ENCODE measurements at places on chromosomes 1 and 21.

GRCh38 chr1:35564884-35565741, 7.5 kb downstream of the NCDN start:
- no peak for DNase-seq

DNA sequence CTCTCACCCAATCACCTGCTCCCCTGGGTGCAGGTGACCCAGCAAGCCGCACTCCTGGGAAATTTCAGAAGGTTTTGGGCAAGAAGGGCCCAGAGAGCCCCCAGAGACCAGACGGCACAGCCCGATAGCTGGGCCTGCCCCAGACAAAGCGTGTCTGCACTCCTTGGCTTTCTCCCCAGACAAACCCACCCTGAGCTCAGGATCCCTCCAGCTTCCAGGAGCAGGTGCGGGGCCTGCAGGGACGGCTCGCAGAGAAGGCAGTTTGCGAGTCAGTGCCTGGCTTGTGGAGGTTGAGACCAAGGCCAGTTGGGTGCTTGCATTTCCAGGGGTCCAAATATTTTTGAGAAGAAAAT, 6.7 kb downstream of the PDE9A start:
- no peak for DNase-seq

- DNase-seq, result no peak
Observed at GRCh38 chr1:186708694-186709097, 28.5 kb upstream of the PTGS2 start.

DNA sequence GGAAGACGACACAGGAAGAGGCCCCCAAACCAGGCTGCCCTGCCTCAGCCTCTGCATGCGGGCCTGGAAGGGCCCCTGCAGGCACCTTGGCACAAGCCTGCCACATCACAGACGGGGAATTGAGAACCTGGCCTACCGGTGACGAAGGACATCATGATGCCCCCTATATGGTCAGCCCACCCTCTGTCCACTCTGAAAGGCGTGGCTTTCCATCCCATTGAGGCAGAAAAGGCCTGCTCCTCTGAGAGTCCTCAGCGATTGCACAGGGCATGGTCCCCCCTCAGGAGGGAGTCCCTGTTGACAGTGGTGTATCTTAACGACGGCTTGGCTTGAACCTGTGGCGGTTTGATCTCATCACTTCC, 11.4 kb downstream of the KRTAP10-1 start:
- no peak for DNase-seq

- DNase-seq, result no peak
Observed at GRCh38 chr21:40120940-40121575, 253.8 kb downstream of the PCP4 start.

- no peak for DNase-seq
Observed at GRCh38 chr1:201721082-201722049, 107.6 kb upstream of the IPO9 start.

DNA sequence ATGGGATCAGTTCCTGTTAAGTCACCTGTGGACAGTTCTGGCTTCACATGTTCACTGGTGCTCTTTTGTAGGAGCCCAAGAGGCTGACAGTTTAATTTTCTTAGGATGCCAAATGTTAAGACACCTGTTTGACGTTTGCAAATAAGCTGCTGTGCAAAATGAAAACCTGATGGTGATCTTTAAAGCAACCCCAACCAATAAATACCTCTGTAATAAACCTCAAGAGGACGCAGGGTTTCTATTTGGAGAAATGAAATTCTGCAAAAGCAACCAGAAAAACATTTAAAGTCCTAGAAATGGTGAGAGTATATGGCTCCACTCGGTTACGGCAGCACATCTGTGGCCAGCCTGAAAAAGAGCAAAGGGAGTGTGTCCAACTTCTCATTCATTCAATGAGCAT, 5.7 kb upstream of the RHEX start:
- DNase-seq, result no peak

DNA sequence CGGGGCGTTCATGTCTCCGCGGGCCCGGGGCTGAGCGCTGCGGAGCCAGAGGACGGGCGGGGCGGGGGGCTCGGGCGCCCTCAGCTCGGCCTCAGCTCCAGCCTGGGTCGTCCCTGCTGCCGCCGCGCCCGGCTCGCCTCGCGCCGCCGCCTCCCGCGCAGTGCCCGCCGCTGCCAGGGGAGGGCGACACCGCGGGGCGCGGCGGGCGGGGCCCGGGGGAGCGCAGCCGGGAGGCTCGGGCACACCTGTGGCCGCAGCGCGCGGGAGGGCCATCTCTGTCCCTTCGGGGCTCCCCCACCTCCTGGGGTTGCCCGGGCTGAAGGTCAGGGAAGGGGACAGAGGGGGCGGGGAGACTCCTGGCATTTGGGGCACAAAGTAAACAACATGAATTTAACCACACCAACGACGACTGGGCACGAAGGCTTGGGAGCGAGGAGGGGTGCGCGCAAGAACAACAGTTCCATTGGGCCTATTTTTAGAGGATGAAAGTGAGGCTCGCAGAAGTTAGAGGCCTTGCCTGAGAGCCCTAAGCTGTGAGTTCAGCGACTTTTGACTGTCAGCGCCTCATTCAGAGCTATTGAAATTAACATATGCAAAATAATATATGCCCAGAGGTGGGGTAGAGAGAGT, at the start of gene FAM131C:
Gene FAM131C, minus strand, starts transcription at position 162 of the 630 bp plus-strand sequence. CDS start 209 bp downstream, outside the sequence.
- peak; percentile 51 for DNase-seq

DNA sequence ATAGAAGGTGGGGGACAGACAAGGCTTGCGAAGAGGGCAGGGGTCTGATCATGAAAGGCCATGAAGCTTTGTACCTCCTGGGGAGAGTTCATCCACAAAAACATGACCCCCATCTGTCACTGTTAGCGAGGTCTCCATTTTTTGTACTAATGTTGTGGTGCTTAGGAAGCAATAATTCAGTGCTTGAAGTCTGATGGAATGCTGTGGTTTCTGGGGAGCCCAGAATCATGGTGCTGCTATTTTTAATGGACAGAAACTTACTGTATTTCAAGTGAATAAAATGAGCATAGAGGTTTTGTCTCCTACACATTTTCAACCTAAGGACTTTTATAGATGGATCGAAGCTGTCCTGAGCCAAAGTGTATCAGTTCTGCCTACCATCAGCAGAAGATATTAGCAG, 28.2 kb upstream of the RGL1 start:
- DNase-seq, result no peak

- DNase-seq, result no peak
Observed at GRCh38 chr1:30299393-30299792, 424.0 kb downstream of the MATN1 start.

GRCh38 chr1:1100296-1100695, 15.6 kb downstream of the C1orf159 start:
- DNase-seq, result no peak

DNA sequence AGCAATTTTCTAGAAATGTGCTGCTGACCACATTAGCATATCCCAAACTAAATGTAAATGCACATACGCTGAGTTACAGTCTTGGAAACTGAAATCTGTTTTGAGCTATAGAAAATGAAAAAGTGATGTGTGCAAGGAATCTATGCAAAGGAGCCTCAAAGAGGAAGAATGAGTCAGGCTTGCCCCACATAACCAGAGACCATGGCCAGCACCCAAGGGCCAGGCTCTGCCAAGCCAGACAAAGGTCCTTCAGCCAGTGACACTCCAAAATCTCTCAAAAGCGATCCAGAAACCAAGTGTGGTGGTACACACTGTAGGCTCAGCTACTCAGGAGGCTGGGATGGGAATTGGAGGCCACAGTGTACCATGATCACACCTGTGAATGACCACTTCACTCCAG, 195.2 kb downstream of the TOMM20 start:
- peak; percentile 58 for DNase-seq

- DNase-seq, result no peak
Observed at GRCh38 chr1:8122160-8122476, 96.0 kb upstream of the ERRFI1 start.

GRCh38 chr1:199173356-199173755, 534.5 kb downstream of the PTPRC start:
- DNase-seq, result peak; percentile 14
